ENCODE measurements at places on chromosomes 1 and 21.

GRCh38 chr1:161915051-161915503, 108.6 kb downstream of the OLFML2B start:
- H3K4me3 ChIP-seq: no peak overlapping the region
- DNase-seq: peak; percentile 37
- peaks cover 15% of the 10 kb centered on the region for H3K4me1 ChIP-seq
- no peaks in the 10 kb centered on the region for H3K27me3 ChIP-seq
- H3K36me3 ChIP-seq: peaks cover 15% of the 10 kb centered on the region
- no peak overlapping the region for H3K27ac ChIP-seq

GRCh38 chr1:187627516-187627915, 798.8 kb downstream of the PLA2G4A start:
- no peaks in the 10 kb centered on the region for H3K27me3 ChIP-seq
- H3K36me3 ChIP-seq: no peaks in the 10 kb centered on the region
- no peak overlapping the region for H3K27ac ChIP-seq
- no peak overlapping the region for H3K4me3 ChIP-seq
- DNase-seq: no peak
- H3K4me1 ChIP-seq: no peaks in the 10 kb centered on the region

- H3K36me3 ChIP-seq: peaks cover 20% of the 10 kb centered on the region
- peaks cover 20% of the 10 kb centered on the region for H3K27me3 ChIP-seq
- H3K27ac ChIP-seq: no peak overlapping the region
- DNase-seq: no peak
- no peak overlapping the region for H3K4me3 ChIP-seq
Observed at GRCh38 chr1:185690527-185690926, 43.7 kb upstream of the HMCN1 start.

GRCh38 chr1:17984583-17984982, 123.0 kb upstream of the IGSF21 start:
- no peak overlapping the region for H3K4me3 ChIP-seq
- no peak overlapping the region for H3K27ac ChIP-seq

DNA sequence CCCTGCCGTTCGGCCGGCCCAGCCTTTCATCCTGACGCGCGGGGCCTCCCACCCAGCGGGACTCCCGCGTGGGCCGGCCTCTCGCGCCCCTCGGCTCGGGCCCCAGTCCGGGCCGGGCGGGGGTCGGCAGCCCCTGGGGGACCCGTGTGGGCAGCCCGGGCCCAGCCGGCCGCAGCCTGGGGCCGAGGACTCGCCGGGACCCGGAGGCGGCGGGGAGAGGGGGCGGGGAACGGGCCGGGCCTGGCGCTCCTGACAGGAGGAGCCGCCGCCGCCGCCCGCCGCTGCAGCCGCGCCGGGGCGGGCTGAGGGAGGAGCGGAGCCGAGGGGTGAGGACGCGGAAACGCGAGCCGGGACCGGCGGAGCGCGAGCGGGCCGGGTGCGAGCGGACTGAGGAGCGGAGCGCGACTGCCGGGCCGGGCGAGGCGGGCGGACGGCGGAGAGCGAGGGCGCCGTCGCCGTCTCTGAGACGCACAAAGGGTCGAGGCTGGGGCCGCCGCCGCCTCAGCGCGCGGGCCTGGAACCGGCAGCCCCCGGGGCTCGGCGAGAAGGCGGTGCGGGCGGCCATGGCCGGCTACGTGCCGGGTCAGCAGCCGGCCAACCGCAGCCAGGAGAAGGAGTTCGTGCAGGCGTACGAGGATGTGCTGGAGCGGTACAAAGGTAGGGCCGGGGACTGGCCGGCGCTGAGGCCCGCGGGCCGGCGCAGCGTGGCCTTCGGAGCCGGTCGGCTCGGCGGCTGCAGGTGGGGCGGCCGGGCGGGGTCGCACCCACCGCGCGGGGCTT, 79.1 kb downstream of the NDUFS5 start:
- peaks cover 24% of the 10 kb centered on the region for H3K4me1 ChIP-seq
- peak; percentile 59 for DNase-seq
- no peaks in the 10 kb centered on the region for H3K36me3 ChIP-seq
- peak overlapping the region; percentile 78 for H3K4me3 ChIP-seq

GRCh38 chr1:215749414-215749813, 182.3 kb downstream of the KCTD3 start:
- H3K36me3 ChIP-seq: no peaks in the 10 kb centered on the region
- no peak overlapping the region for H3K4me3 ChIP-seq
- H3K27me3 ChIP-seq: no peaks in the 10 kb centered on the region
- no peaks in the 10 kb centered on the region for H3K4me1 ChIP-seq

- H3K27ac ChIP-seq: peak overlapping the region; percentile 81
- H3K36me3 ChIP-seq: peaks cover 9% of the 10 kb centered on the region
- peaks cover 14% of the 10 kb centered on the region for H3K27me3 ChIP-seq
- peak; percentile 80 for DNase-seq
Observed at GRCh38 chr1:234478152-234478480, 863 bp downstream of the TARBP1 start.

- peak overlapping the region; percentile 62 for H3K4me3 ChIP-seq
- H3K36me3 ChIP-seq: peaks cover 97% of the 10 kb centered on the region
- H3K4me1 ChIP-seq: peaks cover 100% of the 10 kb centered on the region
- no peak for DNase-seq
Observed at GRCh38 chr1:206566999-206567398, 45.3 kb downstream of the EIF2D start.

DNA sequence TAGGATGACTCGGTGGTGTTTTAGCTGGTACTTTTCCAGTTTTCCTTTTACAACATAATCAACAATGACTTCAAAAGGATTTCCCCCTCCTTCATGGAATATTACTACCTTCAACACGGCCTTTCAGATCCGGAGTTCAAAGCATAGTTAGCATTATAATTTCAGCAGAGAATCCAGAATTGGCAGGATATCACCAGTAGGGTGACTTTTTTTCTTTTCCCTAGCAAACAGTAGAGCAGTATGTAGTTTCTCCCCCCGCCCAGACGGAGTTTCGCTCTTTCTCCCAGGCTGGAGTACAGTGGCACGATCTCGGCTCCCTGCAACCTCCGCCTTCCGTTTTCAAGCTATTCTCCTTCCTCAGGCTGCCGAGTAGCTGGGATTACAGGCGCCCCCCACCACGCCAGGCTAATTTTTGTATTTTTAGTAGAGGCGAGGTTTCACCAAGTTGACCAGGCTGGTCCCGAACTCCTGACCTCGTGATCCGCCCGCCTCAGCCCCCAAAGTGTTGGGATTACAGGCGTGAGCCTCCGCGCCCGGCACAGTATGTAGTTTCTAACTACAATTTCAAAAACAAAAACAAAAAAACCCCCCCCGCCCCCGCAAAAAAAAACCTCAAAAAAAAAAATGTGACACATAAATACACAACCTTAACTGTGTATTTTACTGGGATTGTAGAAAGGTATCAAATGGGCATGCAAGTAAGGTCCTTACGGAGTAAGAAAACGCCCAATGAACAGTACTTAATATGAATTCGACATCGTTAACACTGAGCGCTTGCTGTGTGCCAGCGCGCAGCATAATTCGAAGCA, 1.5 kb upstream of the COX20 start:
- H3K27me3 ChIP-seq: no peaks in the 10 kb centered on the region
- peak overlapping the region; percentile 93 for H3K4me3 ChIP-seq
- H3K27ac ChIP-seq: peak overlapping the region; percentile 99

DNA sequence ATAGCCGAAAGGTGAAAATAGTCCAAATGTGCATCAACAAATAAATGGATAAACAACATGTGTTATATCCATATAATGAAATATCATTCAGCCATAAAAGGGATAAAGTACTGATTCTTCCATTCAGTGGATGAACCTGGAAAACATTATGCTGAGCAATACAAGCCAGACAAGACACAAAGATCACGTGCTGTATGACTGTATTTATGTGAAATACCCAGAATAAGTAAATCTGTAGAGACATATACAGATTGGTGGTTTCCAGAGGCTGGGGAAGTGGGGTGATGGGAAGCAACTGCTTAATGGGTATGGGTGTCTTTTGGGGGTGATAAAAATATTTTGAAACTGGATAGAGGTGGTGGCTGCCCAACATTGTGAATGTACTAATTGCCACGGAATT, 13.3 kb upstream of the GSTM4 start:
- H3K4me3 ChIP-seq: no peak overlapping the region
- no peak overlapping the region for H3K27ac ChIP-seq
- peaks cover 8% of the 10 kb centered on the region for H3K27me3 ChIP-seq
- no peaks in the 10 kb centered on the region for H3K36me3 ChIP-seq
- H3K4me1 ChIP-seq: peaks cover 18% of the 10 kb centered on the region

DNA sequence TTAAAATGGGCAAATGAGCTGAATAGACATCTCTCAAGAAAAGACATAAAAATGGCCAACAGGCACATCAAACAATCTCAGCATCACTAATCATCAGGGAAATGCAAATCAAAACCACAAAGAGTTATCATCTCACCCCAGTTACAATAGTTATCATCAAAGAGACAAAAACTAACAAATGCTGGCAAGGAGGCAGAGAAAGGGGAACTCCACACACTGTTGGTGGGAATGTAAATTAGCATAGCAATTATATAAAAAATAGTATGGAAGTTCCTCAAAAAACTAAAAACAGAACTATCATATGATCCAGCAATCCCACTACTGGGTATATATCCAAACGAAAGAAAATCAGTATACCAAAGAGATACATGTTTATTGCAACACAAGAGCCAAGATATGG, 68.7 kb downstream of the DENND1B start:
- H3K4me3 ChIP-seq: no peak overlapping the region
- H3K27ac ChIP-seq: no peak overlapping the region
- no peak for DNase-seq
- H3K27me3 ChIP-seq: no peaks in the 10 kb centered on the region

DNA sequence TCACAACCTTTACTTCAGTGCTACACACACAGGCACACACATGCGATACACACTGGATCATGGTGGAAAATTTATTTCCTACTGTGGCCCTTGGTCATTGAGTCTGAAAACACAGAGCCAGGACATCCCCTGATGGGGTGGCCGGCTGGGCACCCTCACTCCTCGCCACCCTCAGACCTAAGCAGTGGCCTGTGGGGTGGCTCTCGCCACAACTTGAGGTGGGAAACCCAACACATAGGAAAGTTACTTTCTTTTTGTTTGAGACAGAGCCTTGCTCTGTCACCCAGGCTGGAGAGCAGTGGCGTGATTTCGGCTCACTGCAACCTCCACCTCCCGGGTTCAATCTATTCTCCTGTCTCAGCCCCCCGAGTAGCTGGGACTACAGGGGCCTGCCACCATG, 19.4 kb downstream of the CRYAA start:
- H3K4me1 ChIP-seq: peaks cover 11% of the 10 kb centered on the region
- no peaks in the 10 kb centered on the region for H3K36me3 ChIP-seq
- no peak overlapping the region for H3K27ac ChIP-seq
- DNase-seq: no peak
- peaks cover 3% of the 10 kb centered on the region for H3K27me3 ChIP-seq
- H3K4me3 ChIP-seq: no peak overlapping the region

- no peaks in the 10 kb centered on the region for H3K27me3 ChIP-seq
- DNase-seq: no peak
- H3K36me3 ChIP-seq: no peaks in the 10 kb centered on the region
- H3K4me3 ChIP-seq: no peak overlapping the region
- peaks cover 22% of the 10 kb centered on the region for H3K4me1 ChIP-seq
- H3K27ac ChIP-seq: no peak overlapping the region
Observed at GRCh38 chr1:116853680-116854402, 55.9 kb upstream of the PTGFRN start.

DNA sequence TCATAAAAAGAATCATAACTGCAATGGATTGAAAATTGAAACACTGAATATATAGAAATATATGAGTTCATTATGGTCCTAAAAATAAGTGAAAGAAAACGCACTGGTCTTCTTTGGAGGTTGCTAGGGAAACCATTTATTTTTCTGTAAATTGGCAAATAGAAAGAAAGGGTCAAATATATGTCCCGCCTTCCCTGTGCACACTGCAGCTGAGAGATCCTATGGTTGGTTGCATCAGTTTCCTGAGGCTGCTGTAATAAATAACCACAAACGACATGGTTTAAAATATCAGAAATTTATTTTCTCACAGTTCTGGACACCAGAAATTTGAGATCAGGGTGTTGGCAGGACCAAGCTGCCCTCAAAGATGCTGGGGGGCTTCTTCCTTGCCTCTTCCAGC, 35.0 kb downstream of the CA6 start:
- H3K4me1 ChIP-seq: peaks cover 32% of the 10 kb centered on the region
- H3K27ac ChIP-seq: no peak overlapping the region
- DNase-seq: no peak

GRCh38 chr1:76725864-76726619, 141.2 kb upstream of the ST6GALNAC5 start:
- no peak overlapping the region for H3K27ac ChIP-seq
- no peaks in the 10 kb centered on the region for H3K4me1 ChIP-seq
- DNase-seq: no peak
- H3K36me3 ChIP-seq: no peaks in the 10 kb centered on the region
- H3K4me3 ChIP-seq: no peak overlapping the region

GRCh38 chr21:33587792-33588484, 546 bp downstream of the DONSON start:
- peaks cover 26% of the 10 kb centered on the region for H3K4me1 ChIP-seq
- H3K27ac ChIP-seq: peak overlapping the region; percentile 87
- peak overlapping the region; percentile 91 for H3K4me3 ChIP-seq
- H3K27me3 ChIP-seq: no peaks in the 10 kb centered on the region
- H3K36me3 ChIP-seq: peaks cover 28% of the 10 kb centered on the region

DNA sequence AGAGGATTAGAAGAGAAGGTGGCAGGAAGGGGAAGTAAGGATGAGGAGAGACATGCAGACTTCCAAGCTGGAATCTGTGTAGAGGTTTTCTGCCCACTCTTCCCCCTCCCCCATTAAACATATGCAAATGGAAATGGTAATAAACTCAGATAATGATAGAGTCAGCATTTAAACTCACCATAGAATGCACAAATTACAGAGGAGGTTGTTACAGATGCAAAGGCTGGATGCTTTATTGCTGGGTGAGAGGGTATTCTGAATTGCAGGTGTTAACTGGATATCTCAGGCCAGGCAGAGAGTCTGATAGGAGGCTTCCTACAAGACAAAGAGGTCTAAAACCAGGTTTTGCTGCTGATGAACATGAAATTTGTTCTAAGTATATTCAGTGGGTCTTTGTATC, 372.5 kb downstream of the SEC16B start:
- no peak overlapping the region for H3K4me3 ChIP-seq
- H3K4me1 ChIP-seq: no peaks in the 10 kb centered on the region
- DNase-seq: no peak
- no peaks in the 10 kb centered on the region for H3K27me3 ChIP-seq
- H3K36me3 ChIP-seq: no peaks in the 10 kb centered on the region

- no peak overlapping the region for H3K27ac ChIP-seq
- no peaks in the 10 kb centered on the region for H3K4me1 ChIP-seq
- DNase-seq: no peak
- no peaks in the 10 kb centered on the region for H3K36me3 ChIP-seq
- H3K4me3 ChIP-seq: no peak overlapping the region
- H3K27me3 ChIP-seq: peaks cover 15% of the 10 kb centered on the region
Observed at GRCh38 chr1:207949571-207950195, 38.8 kb upstream of the CD34 start.

All from activated CD8-positive, alpha-beta T cell treated with anti-CD3 and anti-CD28 coated beads, Interleukin-2, amount 10 ng/mL, durations not matched to agents 7 days and 5 days (primary cell).